ENCODE measurements at places on chromosomes 5 and 9. TPM values are rescaled to one million over a fixed set of nuclear protein-coding genes. Genes with fewer than 3 reads are reported as not detected.

GRCh38 chr9:114559830-114560513 lies 27.6 kb upstream of the ATP6V1G1 start:
- no peak for DNase-seq

PCDHGA10 gene
- total RNA-seq, result 0.90 TPM

DNA sequence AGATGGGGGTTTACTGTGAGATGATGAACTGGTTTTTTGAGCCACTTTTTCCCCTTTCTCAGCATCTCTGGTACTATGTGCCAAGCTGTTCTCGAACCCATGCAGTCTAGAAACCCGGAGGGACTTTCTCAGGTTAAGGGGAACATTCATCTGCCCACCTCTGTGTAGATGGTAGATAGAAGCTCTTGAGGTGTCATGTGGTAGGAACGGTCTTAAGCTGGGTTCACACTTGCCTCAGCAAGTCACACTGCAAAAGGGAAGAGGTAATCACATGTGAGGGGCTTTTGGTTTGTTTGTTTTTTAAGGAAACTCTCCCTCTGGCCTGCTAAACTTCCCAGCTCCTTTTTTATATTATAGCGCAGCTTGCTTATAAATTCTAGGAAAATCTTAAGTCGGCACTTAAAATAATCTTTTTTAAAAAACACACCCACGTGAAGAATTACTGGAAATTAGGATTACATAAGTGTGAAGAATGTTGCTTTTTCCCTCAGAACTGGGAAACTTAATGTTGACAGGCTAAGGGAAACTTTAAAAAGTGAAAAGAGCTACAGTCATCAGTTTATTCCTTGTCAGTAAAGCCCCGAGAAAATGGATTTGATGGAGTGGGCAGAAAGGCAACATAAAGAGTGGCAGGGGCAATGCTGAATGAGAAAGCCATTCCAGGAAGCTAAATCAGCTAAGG lies 430.3 kb downstream of the ARHGEF28 start:
- no peak for DNase-seq

- DNase-seq, result peak; percentile 40
These were observed 24.9 kb downstream of the MELK start for GRCh38 chr9:36597412-36598178.

- no peak for DNase-seq
These were observed 126.6 kb downstream of the BARX1 start for GRCh38 chr9:93828331-93829097.

MAT2B gene
- 63.4 TPM for total RNA-seq

GNA14 gene
- not detected for total RNA-seq

GRCh38 chr5:71892641-71893365 lies 173.7 kb downstream of the CARTPT start:
- DNase-seq, result no peak

ARL10 gene
- 0.79 TPM for total RNA-seq

GRCh38 chr5:134530301-134531077 lies 5.0 kb downstream of the JADE2 start:
- DNase-seq, result no peak

DNA sequence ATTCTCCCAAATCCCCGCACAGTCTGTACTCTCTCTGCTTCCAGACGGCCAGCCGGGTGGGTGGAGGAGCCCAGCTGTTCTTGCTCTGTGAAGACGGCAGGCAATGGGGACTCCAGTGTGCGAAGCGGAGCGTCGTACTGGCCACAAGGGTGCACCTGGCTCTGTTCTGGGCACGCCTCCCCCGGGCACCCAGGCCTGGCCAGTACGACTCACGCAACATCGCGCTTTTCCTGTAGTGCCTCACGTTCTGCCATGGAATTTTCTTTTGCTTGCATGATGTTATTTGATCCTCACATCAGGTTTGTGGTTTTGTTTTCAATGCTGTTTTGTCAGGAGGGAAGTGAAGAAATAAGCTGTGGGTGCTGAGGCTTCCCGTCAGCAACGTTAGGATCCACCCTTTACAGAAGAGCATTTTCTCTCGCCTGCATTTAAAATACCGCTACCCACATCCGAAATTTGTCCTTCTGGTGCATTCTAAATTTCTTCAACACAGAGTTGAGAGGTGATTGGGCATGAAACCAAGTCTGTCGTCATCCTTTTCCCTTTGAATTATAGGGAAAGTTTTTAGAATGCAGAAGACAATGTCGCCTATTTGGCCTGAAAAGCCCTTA lies 311.7 kb downstream of the TRIM36 start:
- DNase-seq, result peak; percentile 78

All from HT1080 (cell line).